ENCODE measurements at places on chromosomes 11 and 22. TPM values are rescaled to one million over a fixed set of nuclear protein-coding genes. Genes with fewer than 3 reads are reported as not detected.

Gene SYT7
- total RNA-seq, result 1.8 TPM

Gene C1QTNF6
- total RNA-seq, result 13.7 TPM

Gene SREBF2
- 30.8 TPM for total RNA-seq

Gene PITPNM1
- 45.7 TPM for total RNA-seq

Gene CYTH4
- total RNA-seq, result 1.5 TPM

Gene GGTLC3
- not detected for total RNA-seq

Gene NPTXR
- 9.1 TPM for total RNA-seq

Gene SPON1
- total RNA-seq, result not detected

Gene PPME1
- total RNA-seq, result 57.9 TPM

Gene RFPL2
- 0.13 TPM for total RNA-seq

Gene TEX12
- not detected for total RNA-seq

Gene SPDYC
- total RNA-seq, result not detected

Gene FOLR2
- not detected for total RNA-seq

Gene PHLDA2
- total RNA-seq, result 128 TPM

Gene MISFA
- total RNA-seq, result 2.7 TPM

Gene PGA3
- not detected for total RNA-seq

Gene SCGB1D2
- total RNA-seq, result not detected

Gene CASP5
- not detected for total RNA-seq

Gene PKDREJ
- not detected for total RNA-seq

Gene OR5P2
- not detected for total RNA-seq

Gene ZNF280A
- 3.5 TPM for total RNA-seq

Gene TTC36
- total RNA-seq, result not detected

Gene OR5F1
- total RNA-seq, result not detected

Gene MRGPRE
- not detected for total RNA-seq

Gene GLB1L2
- total RNA-seq, result 1.4 TPM

Gene SBF2
- total RNA-seq, result 14.9 TPM

Gene NXPE2
- total RNA-seq, result not detected

Gene APOL4
- not detected for total RNA-seq

Gene RIMBP3C
- total RNA-seq, result 0.24 TPM

Gene MIOX
- total RNA-seq, result not detected

Gene LMNTD2
- total RNA-seq, result 2.3 TPM

Gene EML3
- 22.3 TPM for total RNA-seq

Gene LINC01488
- not detected for total RNA-seq

Gene RAB3IL1
- total RNA-seq, result 15.1 TPM

Gene BSCL2
- total RNA-seq, result 72.8 TPM

Gene LUZP2
- total RNA-seq, result not detected

Gene B4GALNT4
- total RNA-seq, result 10.4 TPM

Gene CRYBB3
- total RNA-seq, result not detected

Gene OR5T3
- not detected for total RNA-seq

Gene NCF4
- total RNA-seq, result 0.33 TPM

Gene SLC25A1
- 55.8 TPM for total RNA-seq

Gene DSCAML1
- 0.35 TPM for total RNA-seq

Gene PRR33
- not detected for total RNA-seq

Data from A549 treated with GW870086 at 1 μM for 4 hours (cell line).